Testis (tissue), 5 donors: ENCODE measurements at places on chromosomes 5 and 9.

DNA sequence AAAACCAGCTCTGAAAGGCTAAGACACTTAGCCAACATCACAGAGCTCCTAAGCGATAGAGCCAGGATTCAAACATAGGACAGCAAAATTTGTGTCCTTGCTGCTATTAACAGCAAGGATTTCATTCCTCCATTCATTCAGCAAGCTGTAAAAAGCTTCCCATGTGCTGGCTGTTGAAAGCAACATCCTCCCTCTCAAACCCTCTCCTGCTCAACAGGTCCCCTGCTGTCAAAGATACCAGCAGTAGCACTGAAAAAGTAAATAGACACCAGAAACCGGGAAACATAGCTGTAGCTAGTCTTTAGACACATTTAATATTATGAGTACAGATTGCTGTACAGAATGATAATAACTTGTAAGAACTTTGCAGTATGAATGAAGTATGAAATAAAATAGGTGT is 52.6 kb upstream of the ADAMTSL1 start:
- DNase-seq = no peak

DNA sequence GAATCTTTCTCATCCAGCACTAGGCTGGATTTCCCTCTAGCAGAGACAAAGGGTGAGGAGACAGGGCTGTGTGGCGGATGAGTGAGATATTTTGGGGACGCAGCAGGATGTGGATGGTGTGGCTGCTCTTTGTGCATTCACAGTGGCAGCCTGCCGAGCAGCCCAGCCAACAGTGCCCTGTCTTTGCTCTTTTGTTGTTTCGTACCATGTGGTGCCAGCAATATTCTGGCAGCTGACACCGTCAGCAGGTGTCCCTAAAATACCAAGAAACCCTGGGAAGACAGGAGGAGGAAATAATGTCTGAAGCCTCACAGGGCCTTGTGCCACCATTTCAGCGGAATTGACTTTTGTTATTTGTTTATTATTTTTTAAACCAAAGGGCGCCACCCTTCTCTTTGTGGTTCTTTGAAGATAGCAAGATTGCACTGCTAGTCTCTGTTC is 141.4 kb downstream of the CCDC192 start:
- DNase-seq = no peak

DNA sequence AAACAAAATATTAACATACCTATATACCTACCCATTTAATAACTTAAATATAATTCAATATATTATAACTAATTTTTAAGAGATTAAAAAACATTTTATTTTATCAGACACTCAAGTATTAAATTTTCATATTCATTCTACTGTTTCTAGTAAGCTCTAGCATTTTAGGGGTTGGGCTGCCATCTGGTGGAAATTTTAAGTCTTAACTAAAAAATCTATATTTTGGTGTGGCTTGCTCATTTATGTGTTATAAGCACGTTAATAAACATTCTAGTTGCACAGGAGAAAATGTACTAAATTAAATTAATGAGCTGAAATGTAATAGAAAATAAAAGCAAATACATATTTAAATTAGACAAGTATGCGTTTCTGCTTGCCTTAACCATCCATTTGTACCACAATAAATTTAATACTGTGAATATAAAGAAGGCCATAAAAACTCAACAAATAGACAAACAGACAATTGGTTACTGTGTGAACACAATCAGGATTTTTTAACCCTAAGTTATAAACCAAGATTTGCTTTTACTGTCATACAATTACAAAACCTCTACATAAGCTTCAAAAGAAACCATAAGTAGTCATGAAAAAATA is 1728.3 kb upstream of the CDH9 start:
- no peak for DNase-seq

- DNase-seq = no peak
Measured at GRCh38 chr5:14040542-14040941, 96.1 kb upstream of the DNAH5 start.
